T1000 (cell line): ENCODE measurements at places on chromosomes 5 and 9.
A peak's percentile ranks its signal among the peaks of the same experiment; 100 is the strongest.

GRCh38 chr9:111720174-111720573 is 58.8 kb downstream of the GNG10 start:
- no peak for DNase-seq

GRCh38 chr9:127035948-127036347 is 86.5 kb downstream of the ANGPTL2 start:
- DNase-seq, result no peak

- DNase-seq, result no peak
These were observed 73.3 kb upstream of the PHF24 start for GRCh38 chr9:34884747-34885189.

DNA sequence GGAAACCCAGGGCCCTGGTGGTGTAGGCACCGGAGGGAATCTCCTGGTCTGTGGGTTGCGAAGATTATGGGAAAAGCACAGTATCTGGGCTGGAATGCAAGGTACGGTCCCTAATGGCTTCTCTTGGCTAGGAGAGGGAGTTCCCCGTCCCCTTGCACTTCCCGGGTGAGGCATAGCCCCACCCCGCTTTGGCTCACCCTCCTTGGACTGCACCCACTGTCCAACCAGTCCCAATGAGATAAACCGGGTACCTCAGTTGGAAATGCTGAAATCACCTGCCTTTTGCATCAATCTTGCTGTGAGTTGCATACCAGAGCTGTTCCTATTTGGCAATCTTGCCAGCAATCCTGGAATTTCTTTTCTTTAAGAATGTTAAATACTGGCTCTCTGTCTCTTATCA is 1429.1 kb downstream of the MAT2B start:
- no peak for DNase-seq

- DNase-seq, result no peak
These were observed 1.1 kb downstream of the PLPP6 start for GRCh38 chr9:4662989-4663792.

DNA sequence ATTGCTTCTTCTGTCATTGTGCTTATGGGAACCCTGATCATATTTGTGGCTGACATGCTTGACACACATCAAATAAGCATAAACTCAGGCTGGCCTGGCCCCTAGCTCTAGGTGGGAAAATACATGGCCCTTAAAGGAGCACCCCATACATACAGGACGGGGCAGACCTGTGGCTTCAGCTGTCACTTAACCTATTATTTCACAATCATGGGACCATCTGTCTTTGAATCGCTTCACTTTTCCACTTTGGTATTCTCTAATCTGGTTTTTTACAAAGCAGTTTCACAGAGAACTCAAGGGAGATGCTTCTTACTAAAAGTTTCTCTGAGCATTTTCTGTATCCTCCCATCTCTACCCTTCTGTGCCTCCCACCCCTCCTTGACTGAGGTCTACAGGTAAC is 34.6 kb upstream of the LRRTM2 start:
- DNase-seq, result no peak

DNA sequence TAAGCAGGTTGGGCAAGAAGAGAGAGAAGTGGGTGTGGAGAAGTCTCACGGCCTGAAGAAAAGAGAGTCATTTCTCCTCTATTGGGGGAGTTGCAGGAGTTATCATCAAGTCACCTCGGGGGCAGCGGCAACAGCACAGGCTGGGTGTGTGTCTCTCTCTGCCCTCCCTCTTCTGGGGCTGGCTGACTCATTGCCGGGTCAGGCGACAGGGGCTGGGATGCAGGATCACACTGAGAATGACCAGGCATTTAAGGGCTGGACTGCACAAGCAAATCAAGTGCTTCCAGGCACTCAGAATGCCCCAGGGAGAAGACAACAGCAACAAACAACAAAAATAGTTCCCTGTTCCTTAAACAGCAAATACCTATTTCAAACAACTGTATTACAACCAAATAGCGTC is 6.3 kb upstream of the EQTN start:
- no peak for DNase-seq

GRCh38 chr5:152405145-152405544 is at the start of gene NMUR2:
NMUR2 (minus strand) TSS chr5:152405279; CDS start chr5:152405113, 166 bp downstream.
- no peak for DNase-seq

GRCh38 chr9:69486498-69486897 is 161.5 kb downstream of the ENTREP1 start:
- no peak for DNase-seq

- DNase-seq, result no peak
These were observed 62.7 kb downstream of the CDKL3 start for GRCh38 chr5:134304306-134304705.

- DNase-seq, result peak; percentile 27
These were observed 485.3 kb downstream of the CDH9 start for GRCh38 chr5:26553079-26553478.

GRCh38 chr5:139747583-139748504 is 47.8 kb upstream of the PSD2 start:
- no peak for DNase-seq

- DNase-seq, result no peak
These were observed 31.2 kb downstream of the DEPDC1B start for GRCh38 chr5:60668686-60669304.

DNA sequence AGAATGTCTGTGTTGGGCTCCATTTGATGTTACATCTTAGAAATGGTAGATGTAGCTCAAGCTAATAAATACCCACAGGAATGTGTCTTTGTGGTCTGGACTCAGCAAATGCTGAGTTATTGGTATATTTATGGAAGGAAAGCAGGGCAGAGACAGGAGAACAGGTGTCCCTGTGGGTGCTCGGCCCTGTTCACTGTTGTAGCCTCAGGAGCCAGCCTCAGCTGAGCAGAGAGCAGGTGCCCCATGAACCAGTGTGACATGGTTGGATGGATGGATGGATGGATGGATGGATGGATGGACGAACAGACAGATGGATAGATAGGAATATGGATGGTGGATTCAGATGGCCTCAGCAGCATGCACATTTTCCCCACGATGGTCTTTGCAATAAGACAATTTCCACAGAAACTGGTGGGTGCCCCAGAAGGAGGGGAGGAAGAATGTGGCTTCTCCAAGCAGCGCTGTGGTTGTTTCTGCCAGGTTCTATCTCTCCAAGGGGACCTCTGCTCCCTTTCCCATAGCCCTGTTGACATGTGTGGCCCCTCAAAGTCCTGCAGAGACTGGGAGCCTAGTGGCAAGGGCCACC is 8.2 kb upstream of the IRF1 start:
- DNase-seq, result no peak

DNA sequence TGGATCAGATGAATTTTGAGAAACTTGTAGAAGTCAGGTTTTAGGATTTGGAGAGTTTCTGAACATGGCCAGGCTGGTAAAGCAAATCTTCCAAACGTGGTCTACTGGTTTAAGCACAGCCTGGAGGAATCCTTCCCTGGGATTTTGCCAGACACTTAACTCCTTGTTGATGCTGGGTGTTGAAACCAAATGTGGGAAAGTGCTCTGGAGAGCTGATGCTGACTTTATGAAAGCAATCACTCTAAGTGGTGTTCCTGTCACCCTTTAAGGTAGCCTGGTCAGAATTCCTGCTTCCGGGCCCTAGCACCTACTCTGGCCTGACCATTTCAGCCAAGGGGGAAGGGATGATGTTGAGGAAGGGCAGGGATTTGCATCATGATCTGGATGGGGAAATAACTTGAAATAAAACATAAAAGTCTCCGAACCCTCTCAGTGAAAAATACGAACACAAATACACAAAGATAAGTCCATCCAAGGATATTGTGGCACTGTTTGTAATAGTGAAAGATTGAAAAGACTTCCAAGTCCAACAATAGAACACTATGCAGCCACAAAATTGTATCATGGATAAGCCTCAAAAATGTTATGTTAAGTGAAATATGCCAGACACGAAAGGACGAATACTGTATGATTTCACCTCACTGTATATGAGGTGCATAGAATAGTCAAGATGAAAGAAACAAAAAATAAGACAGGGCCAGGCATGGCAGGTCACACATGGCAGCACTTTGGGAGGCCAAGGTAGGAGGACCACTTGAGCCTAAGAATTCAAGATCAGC is 57.7 kb downstream of the PDE6A start:
- DNase-seq, result no peak

GRCh38 chr5:173498286-173498685 is 118.2 kb downstream of the BOD1 start:
- DNase-seq, result peak; percentile 24

DNA sequence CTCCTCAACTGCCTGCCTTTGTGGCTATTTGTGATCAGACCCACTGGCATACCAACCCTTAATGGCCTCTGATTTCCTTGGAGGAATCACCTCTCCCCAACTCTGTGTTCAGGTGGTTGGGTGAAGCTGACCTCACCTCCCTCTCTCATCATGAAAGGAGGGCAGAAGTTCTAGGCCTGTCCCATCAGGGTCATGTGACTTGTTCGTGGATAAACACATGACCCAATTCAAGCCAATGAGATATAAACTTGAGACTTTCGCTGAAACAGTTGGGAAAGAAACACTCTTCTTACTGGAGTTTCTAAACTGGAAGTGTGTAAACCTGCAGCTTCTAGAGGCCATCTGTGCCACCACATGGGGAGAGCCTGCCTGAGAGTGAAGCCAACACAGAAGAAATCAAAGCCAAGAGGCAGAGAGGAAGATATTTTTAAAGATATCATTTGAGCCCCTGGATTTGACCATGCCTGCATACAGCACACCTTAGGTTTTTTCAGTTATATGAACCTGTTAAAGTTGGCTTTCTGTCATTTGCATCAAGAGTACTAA is 5.8 kb downstream of the GABBR2 start:
- DNase-seq, result no peak

DNA sequence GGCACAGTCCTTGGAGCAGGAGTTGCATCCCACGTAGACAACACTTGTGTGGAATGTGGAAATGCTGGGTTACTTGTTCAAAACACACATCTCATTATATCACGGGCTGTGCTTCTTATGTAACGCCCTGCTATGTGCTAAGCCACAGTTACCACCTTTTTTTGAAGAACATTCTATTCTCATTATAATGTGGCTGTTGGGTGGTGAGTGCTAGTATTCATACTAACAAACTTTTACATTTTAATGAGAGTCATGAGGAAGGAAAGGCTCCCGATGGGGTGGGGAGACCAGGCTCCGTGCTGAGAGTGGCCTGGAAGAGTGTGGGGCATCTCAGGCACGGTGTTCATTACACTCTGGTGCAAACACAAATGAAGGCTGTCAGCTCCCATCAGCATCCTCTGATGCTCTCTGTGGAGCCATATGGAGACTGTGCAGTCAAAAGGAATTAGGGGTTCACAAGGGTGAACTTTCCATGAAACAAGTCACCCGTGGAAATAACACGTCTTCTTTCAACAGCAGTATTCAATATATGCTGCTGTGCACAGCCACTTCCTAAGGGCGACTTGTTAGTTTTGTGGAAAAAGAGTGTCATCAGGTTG is 153.1 kb upstream of the RAPGEF1 start:
- DNase-seq, result no peak

- no peak for DNase-seq
These were observed 6.0 kb downstream of the UBQLN1 start for GRCh38 chr9:83701769-83702168.

DNA sequence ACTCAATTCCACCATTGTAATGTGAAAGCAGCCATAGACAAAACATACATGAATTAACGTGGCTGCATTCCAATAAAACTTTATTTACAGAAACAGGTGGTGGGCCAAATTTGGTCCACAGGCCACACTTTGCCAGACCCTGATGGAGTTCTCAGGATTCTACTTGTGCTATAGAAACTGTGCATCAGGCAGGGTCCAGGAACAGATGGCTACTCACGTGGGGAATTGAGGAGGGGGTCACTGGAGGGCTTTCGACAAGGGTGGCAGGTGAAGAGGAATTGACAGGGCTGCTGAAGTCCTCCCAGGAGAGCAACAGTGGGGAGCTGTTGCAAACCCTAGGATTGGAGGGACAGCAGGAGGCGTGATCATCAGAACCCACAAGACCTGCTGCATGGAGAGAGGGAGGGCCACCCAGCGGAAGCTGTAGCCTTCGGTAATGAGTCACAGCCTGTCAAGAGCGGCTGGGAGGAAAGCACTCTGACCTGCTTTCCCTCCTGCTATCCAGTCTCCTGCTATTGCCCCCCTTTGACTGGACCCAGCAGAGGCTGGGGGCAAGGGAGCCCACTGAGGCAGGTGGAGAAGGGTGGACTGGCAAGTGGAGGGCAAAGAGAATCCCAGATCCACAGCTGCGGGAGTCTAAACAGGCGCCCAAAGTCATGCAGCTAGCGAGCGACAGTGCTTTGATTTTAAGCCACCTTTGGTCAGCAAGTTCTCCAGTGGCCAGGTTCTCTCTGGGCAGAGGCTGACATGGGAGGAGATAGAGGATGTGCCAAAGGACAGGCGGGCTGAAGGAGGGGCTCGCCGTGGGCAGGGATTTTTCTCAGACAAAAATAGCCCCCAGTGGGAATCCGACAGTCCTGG is 138.3 kb upstream of the SMIM23 start:
- peak; percentile 31 for DNase-seq

DNA sequence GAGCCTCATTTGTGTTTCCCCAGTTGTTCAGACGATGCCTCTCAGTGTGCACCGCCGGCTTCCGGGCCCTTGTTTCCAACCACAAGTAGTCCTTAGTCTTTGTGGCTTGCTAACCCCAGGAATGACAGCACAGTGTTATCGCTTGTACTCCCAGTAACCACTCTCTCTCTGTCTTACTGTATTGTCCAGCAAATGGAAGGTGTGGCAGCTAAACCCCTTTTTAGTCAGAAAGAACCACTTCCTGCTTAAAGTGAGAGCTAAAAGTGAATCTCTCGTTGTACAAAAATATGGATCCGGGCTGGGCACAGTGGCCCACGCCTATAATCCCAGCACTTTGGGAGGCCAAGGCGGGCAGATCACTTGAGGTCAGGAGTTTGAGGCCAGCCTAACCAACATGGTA is 61.3 kb downstream of the ENC1 start:
- DNase-seq, result no peak

DNA sequence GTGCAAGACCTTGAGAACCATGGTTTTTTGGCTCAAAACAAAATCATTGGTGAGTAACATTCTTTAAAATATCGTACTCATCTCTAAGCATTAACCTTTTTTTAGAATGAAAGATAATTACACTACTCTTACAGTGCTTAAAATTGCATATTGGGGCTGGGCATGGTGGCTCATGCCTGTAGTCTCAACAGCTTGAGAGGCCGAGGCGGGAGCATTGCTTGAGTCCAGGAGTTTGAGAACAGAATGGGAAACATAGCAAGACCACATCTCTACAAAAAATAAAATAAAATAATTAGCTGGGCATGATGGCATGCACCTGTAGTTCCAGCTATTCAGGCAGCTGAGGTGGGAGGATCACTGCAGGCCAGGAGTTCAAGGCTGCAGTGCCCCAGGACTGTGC is 2.9 kb upstream of the RECK start:
- no peak for DNase-seq
